Dorsolateral prefrontal cortex (tissue), 122 donors: ENCODE measurements at places on chromosomes 3 and 15.

DNA sequence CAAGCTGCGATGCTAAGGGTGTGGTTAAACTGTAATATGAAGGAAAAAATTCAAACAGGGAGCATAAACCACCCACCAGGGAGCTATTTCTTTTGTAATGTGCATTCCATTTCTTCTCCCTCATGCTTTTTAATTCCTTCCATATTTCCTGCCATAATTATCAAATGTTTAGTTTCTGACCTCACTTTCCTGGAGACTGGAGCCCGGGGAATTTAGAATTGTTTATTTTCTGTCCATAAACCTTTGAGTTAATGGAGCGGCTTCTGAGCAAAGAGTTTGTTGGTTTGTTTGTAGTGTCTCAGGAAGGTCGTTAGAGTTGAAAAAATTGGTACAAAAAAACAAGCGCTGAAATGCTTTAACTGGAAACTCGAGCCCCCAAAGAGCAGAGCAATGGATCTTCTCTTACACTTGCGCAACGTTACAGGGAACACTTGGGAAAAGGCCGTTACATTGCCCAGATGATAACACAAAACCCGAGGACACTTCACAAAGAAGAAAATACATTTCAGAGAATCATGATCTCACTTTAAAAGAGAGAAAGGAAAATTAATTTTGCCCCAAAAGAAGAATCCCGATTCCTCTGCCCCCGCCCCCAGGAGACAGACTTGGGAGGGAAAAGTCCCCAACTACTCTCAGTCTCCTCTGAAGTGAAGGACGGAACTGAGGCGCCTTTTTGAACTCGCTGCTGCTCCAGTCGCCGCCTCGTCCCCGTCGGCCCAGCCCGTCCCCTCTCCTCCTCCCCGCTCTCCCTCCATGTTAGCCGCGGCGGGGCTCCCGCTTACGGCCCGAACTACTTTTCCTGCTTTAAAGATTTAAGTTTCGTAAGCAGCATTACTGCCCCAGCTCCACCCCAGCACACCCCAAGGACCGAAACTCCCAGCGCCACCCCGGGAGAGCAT, 842 bp downstream of the FSTL1 start:
- peak; percentile 43 for DNase-seq

DNA sequence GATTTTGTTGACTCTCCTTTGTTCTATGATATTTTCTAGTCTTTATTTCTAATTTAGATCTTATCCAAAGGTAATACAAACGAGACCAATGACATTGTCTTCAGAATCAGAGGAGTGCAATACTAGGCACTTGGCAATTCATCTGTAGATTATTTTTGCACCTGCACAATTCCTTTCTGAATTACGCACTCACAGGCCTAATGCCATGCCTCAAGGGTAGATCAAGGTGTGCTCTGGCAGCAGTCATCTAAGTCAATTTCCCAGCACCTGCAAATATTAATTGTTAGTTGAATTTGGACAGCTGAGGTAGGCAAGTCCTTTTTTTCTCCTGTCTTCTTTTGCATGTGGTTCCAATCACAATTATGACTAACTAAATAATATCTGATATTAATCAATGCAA, 653.2 kb downstream of the ROBO2 start:
- no peak for DNase-seq

GRCh38 chr15:19944261-19944888, 597.2 kb downstream of the GOLGA6L6 start:
- no peak for DNase-seq

GRCh38 chr15:101684877-101685276, 32.7 kb upstream of the TM2D3 start:
- no peak for DNase-seq

DNA sequence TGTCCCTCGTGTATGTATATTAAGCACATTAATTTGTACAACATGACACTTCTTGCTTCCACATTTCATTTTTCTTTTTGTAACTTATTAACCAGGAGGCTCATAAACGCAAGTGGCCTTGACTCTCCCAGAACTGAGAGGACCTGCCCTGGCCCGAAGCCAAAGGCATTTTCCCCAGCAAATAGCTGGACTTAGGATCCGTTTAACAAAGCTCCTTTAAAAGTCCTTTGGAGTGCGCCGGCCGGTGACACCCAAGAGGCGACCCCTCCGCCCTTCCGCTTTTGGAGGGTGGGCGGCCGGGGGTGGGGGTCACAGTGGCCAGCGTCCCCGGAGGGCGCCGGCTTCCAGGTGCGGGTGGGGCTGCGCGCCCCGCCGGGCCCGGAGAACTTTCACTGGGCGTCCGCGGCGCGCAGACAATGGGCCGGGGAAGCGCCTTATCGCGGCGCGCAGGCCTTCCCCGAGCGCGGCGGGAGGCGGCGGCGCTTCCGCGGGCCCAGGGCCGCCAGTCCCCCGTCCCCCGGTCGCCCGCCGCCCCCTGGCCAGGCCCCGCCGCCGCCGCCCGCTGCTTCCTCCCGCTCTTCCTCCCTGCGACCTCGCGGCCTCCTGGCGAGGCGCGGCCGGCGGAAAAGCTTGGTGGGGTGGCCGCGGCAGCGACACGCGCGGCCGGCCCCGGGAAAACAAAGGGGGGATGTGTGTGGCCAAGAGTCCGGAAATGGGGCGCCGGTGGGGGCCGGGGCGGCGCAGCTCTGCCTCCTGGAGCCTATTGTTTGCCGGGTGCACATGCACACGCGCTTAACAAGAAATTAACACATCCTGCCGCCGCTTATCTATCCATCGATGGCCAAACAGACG, 613.4 kb downstream of the MCTP2 start:
- no peak for DNase-seq

- no peak for DNase-seq
Observed at GRCh38 chr15:31464216-31465082, 137.8 kb downstream of the KLF13 start.

- DNase-seq: no peak
Observed at GRCh38 chr3:20503394-20504082, 317.5 kb upstream of the SGO1 start.

- DNase-seq: no peak
Observed at GRCh38 chr15:57951328-57951932, 114.1 kb downstream of the ALDH1A2 start.

- peak; percentile 75 for DNase-seq
Observed at GRCh38 chr3:148727231-148727630, 29.5 kb downstream of the AGTR1 start.

DNA sequence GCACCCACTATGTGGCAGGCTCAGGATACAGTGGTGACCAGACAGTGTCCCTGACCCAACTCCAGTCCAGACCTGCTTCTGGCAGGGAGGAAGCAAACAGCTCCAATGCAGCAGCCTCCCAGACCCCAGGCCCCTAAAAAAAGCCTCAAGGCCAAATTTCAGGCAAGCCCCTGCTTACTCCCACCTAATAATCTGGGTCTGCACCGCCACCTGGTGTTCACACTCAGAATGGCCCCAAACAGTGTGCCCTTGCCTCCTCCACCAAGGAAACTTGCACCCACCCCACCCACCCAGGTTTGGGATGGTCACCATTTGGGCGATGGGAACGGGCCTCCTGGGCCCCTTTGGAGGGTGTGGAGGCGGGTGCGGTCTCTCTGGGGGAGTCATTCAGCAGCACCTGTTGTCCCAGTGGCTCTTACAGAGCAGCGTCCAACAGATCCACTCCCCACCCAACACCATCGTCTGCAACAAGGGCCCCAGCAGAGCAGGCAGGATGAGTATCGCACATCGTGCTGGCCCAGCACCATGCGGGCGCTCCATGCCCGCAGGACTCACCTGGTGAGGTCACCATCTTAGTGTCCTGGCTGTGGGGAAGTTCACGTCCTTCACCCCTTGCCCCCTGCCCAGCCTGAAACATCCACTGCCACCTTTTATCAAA, 17.3 kb downstream of the C3orf18 start:
- DNase-seq: peak; percentile 63

- no peak for DNase-seq
Observed at GRCh38 chr3:158702815-158703481, 29.3 kb downstream of the RARRES1 start.

DNA sequence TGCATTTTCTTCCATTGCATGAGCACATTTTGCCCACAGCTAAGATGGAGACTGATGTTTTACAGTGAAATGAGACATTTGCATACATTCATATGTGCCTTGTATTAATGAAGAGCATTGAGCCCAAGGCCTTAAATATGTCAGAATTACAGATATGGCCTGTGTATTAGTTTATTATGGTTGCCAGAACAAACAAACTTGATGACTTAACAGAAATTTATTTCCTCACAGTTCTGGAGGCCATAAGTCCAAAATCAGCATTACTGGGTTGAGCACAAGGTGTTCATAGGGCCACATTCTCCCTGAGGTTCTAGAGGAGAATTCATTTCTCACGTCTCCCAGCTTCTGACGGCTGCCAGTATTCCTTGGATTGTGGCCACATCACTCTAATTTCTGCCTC, 302.6 kb upstream of the TGFBR2 start:
- DNase-seq: no peak

- no peak for DNase-seq
Observed at GRCh38 chr15:61118885-61119284, 110.2 kb downstream of the RORA start.

GRCh38 chr3:170520996-170521395, 64.9 kb downstream of the SLC7A14 start:
- DNase-seq: no peak

- DNase-seq: no peak
Observed at GRCh38 chr15:34753236-34753894, 1.4 kb downstream of the GJD2 start.

DNA sequence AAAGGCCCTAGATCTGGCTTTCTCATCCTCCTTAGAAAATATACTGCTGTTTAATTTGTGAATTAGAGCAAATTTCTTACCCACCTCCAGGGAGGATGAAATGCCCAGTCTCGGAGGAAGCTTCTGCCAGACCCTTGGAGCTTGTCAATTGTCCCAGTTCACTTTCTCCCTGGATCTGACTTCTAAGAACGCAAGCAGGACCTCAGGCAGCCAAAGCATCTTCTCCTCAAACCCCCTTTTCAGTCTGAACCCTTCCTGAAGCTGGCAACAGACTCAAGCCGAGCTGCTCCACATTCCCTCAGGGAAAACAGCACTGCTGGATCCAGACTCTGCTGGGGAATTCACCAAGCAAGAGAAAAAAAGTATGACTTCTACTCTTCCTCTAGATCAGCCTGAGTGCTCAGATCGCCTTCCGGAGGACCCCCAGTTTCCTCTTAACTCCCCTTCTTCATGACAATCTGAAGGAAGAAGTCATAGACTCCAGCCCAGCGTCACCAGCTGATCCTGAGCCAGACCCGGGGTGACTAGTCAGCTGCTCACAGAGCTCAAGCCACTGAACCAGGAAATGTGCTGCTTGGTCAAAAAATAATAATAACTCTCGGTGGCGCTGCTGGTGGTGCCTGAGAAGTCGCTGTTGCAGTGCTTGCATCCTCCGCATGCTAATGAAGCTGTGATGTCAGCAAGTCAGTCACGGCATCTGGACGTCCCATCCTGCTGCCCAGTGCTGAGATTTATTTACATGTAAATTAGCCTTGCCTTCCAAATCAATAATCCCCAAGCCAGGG, at the start of gene PRICKLE2:
Gene PRICKLE2, minus strand, starts transcription at position 641 of the 785 bp plus-strand sequence. CDS start 26,539 bp downstream, outside the sequence.
- DNase-seq: peak; percentile 32

- DNase-seq: no peak
Observed at GRCh38 chr15:69480932-69481331, 28.3 kb downstream of the RPLP1 start.

GRCh38 chr3:50503504-50504342, at the start of gene CACNA2D2:
TSS of gene CACNA2D2 (minus strand) at chr3:50503634. CDS start at chr3:50503423, 211 bp downstream.
- DNase-seq: peak; percentile 62

DNA sequence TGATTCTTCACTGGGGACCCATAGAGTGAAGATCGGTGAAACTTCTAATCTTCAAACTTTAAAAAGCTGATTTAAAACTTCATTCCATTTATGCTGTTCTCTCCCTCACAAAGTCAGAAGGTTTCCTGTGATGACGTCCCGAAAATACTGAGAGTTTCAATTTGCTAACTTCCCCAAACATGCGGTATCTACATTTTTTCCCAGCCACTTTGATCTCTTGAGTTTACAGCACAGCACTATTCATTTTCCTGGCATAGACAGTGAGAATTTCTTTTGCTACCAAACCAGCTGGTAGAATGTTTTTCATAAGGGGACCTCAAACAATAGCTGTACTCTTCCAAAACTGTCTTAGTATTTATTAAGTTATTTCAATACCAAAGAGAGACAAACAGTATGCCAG, 156.8 kb downstream of the LSAMP start:
- no peak for DNase-seq

- no peak for DNase-seq
Observed at GRCh38 chr15:57319226-57319918, 56.9 kb upstream of the CGNL1 start.

DNA sequence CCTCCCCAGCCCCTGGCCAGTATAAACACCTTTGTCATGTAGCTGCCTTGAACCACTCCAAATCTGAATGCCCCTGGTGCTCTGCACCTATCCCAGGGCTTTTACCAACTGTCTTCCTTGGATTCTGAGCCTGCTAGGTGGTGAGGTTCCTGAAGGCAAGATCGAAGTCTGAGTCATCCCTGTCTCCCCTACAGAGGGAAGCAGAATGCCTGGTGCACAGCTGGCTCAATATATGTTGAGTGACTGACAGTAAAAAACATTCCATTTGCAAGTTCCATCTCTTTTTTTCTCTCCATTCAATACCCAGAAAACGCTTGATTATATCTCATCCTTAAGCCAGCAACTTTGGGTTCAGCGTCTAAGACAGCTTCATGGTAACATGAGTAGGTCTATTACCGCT, 24.7 kb downstream of the SLC24A1 start:
- DNase-seq: no peak

- no peak for DNase-seq
Observed at GRCh38 chr3:85781806-85782205, 823.0 kb downstream of the CADM2 start.

DNA sequence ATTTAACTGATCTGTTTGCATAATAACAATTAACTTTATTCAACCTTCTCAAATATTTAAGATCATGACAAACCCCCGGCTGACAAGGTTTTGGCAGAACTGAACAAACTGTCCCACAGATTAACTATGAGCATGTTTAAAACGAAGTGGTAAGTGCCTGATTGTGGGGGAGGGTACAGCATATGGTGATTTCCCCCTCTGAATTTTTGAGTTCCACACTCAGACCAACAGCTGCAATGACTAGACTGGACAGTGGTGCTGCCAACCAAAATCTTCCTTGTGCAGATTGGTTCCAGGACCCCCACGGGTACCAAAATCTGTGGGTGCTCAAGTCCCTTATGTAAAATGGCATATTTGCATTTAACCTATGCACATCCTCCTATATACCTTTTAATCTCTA, 449.5 kb downstream of the SHQ1 start:
- no peak for DNase-seq
